Activated CD4-positive, CD25-positive, alpha-beta regulatory T cell (primary cell): ENCODE measurements at places on chromosomes 1 and 21.

DNA sequence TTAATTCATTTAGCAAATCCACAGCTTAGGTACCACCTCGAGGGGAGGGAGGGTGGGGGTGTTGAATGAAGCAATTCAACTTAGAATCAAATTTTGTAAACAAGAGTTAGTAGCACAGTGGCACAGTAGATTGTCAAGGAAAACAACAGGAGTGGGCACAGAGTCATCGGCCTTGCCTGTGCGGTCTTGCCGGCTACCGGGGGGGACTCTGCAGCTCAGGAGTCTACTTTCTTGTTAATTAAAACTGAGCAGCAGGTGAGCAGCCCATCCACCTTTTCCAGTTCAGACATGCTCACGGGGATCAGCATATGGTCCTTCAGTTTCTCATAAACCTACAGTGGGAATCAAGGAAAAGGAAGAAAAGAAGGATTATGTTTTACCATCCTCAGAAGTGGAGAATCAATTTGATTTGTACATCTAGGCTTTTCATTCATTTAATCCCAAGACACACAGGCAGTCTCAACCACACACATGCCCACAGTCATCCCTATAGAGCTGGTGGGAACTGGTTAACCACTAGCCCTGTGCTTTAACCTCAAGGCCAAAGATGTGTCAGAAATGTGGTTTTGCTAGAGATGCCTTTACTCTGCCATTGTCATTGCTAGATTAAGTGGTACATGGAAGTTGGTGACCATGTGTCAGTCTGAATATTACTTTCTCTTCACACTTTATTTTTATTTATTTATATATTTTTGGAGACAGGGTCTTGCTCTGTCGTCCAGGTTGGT, 45.0 kb upstream of the BCL10 start:
- no peak for DNase-seq

DNA sequence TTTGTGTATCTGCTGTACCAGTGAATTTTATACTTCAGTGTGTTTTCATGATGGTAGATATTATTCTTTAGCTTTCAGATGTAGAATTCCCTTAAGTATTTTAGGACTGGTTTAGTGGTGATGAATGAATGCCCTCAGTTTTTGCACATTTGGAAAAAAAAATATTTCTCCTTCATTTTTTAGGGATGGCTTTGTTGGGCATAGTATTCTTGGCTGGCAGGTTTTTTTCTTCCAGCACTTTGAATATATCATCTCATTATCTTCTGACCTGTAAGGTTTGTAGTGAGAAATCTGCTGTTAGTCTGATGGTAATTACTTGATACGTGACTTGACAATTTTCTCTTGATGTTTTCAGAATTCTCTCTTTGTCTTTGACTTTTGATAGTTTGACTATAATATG, 66.8 kb downstream of the XPR1 start:
- no peak for DNase-seq

GRCh38 chr1:60037669-60038068, 35.9 kb downstream of the C1orf87 start:
- no peak for DNase-seq

- no peak for DNase-seq
These were observed 42.9 kb upstream of the CD2 start for GRCh38 chr1:116711263-116711840.

DNA sequence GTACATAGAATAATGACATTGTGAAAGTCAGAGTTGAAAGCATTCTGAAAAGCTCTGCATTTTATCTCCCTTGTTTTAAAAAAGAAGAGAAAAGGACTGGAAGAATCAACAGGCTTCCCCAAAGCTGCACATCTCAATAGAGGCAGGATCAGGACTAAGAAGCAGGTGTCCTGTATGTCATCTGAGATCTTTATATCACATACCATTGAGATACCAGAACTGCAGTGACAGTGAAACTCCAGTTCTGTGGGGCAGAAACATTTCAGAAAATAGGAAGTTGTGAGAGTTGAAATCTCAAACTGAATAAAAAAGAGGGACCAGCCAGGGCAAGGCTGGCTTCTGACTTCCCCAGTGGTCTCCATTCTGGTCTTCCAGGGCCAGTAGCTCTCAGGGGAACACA, 33.0 kb upstream of the SH2D1B start:
- DNase-seq, result no peak

GRCh38 chr1:169105434-169106094, 926 bp upstream of the ATP1B1 start:
- no peak for DNase-seq

- no peak for DNase-seq
These were observed 91.1 kb upstream of the ZBTB18 start for GRCh38 chr1:243959998-243960397.
